ENCODE measurements at places on chromosomes 4 and X.
A peak's percentile ranks its signal among the peaks of the same experiment; 100 is the strongest.

DNA sequence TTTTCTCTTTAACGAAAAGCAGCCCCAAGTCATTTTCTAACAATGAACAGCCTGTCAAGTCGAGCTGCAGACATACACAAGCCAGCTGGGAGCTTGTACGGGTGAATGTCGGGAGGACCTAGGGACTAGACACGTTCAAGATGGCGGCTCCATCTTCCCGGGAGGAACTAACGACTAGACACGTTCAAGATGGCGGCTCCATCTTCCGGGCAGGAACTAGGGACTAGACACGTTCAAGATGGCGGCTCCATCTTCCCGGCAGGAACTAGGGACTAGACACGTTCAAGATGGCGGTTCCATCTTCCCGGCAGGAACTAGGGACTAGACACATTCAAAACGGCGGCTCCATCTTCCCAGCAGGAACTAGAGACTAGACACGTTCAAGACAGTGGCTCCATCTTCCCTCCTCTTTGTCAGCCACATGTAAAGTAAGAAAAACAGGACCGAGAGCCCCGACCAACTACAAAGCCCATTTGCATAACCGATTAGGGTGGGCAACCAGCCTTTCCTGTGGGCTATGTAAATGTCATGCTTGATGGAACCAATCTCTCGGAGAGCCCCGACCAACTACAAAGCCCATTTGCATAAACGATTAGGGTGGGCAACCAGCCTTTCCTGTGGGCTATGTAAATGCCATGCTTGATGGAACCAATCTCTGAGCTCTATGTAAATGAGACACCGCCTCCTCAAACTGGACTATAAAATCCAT, 175.5 kb downstream of the DHRSX start:
- DNase-seq: peak; percentile 70

GRCh38 chr4:35163168-35163567, 1081.1 kb downstream of the ARAP2 start:
- no peak for DNase-seq

- DNase-seq: no peak
Measured at GRCh38 chr4:101787701-101788316, 2.7 kb upstream of the BANK1 start.

- DNase-seq: peak; percentile 24
Measured at GRCh38 chrX:154074199-154074598, 23.3 kb downstream of the MECP2 start.

- DNase-seq: no peak
Measured at GRCh38 chr4:165873298-165874071, 448 bp downstream of the TLL1 start.

DNA sequence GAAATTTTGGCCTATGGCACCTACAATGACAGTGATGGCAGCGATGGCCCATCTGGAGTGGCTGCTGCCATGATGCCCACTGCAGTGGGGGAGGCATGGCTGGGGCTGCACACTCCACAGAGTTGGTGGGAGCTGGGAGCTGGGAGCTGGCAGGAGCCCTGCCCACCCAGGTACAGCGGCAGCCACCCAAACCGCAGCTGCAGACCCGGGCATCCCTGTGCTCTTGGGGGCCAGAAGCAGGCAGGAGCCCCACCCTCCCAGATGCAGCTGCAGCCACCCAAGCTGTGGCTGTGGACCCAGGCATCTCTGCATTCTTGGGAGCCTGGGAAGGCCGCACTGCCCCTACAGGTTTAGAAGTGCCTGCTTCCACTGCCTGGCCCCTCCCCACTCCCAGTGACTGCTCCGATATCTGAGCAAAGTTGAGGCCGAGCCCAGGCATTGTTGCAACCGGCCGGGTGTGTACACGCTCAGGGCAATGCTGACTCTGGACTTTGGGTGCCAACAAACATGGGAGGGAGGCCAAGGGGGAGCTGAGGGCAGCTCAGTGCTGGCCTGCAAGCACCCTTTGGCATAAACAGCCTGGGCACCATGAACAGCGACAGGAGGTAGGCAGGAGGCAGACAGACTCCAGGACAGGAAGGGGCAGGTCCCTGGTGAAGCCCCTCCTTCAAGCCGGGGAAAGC, 82.8 kb downstream of the PPP4R3C start:
- no peak for DNase-seq

GRCh38 chr4:124684301-124684700, 28.2 kb downstream of the ANKRD50 start:
- no peak for DNase-seq

DNA sequence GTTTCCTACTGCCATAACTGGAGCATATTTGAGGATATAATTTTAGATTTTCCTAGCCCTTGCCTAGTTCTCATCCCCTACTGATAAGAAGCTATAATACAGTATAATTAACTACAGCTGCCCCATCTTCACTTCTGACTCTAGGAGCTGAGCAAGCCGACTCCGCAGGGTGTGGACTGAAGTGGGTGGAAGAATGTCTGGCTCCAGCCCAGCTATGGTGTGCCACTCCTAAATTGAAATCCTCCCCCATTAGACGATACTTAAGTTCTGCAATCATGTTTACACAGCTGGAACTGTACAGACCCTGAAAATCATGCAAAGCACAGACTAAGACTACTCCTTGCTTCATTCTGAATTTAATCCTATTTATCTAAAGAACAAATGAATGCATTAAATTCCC, 93.1 kb downstream of the PCDH19 start:
- DNase-seq: no peak

- DNase-seq: no peak
Measured at GRCh38 chr4:7647600-7648543, 213.1 kb upstream of the PSAPL1 start.

- DNase-seq: no peak
Measured at GRCh38 chr4:7238300-7238960, 46.1 kb downstream of the SORCS2 start.

DNA sequence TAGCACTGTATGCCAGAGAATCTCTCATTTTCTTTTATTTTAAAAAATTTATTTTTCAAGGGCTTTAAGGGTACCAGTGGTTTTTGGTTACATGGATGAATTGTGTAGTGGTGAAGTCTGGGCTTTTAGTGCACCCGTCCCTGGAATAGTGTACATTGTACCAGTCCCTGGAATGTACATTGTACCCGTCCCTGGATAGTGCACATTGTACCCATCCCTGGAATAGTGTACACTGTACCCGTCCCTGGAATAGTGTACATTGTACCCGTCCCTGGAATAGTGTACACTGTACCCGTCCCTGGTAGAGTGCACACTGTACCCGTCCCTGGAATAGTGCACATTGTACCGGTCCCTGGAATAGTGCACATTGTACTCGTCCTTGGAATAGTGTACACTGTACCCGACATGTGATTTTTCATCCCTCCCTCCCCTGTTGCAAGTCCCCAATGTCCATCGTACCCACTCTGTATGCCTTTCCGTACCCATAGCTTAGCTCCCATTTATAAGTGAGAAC, 56.1 kb upstream of the HELT start:
- DNase-seq: no peak

GRCh38 chr4:148447681-148448080, 5.5 kb upstream of the NR3C2 start:
- no peak for DNase-seq

DNA sequence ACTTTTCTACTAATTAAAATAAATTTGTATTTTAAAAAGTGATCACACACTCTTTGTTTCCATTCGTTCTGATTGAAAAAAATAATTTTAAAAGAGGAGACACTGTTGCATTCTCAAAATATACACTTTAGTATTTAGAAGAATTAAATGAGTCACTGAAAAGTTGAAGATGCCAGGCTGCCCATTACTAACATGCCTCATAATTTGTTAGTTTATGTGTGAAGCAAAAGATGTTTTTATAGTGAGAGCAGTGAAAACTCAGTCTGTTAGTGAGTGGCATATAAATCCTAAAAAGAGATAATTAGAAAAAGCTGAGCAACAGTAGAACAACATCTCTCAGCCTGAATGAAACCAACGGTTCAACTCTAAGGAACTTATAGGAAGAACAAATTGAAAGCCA, 143.4 kb downstream of the CDS1 start:
- peak; percentile 23 for DNase-seq

- peak; percentile 75 for DNase-seq
Measured at GRCh38 chr4:112817933-112818593, 181.1 kb downstream of the LARP7 start.

- no peak for DNase-seq
Measured at GRCh38 chr4:152540293-152540674, 4.4 kb upstream of the FBXW7 start.

DNA sequence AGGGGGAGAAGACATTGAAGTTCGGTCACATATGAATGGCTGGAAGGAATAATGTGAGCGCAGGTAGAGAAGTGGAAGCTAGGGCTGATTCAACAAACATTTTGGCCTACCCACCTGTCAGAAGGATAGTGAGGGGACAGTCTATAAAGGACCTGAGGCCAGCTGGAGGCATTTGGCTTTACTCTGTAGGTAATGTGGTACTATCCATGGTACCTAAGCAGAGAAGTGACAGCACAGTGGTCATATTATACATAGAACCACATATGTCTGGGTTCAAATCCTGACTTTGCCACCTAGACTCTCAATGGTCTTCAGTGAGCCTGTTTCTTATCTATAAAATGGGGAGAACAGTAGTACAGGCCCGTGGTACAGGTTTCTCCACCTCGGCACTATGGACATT, 257.1 kb downstream of the EVC2 start:
- no peak for DNase-seq

GRCh38 chr4:96833831-96834230, 993.9 kb downstream of the PDHA2 start:
- no peak for DNase-seq

DNA sequence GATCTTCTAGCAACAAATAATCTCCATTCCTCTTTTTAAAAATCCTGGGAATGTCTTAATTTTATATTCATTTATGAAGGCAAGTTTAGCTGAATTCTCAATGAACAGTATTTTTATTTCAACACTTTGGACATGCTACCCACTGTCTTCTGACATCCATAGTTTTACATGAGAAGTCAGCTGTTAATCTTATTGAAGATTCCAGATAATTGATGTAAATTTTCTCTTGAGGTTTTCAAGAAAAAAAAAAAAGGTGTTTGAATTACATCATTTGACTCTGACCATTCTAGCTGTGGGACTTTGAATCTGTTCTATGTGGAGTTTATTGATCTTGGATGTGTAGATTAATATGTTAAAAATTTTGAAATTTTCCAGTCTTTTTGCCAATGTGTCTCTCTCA, 28.0 kb downstream of the PDHA2 start:
- DNase-seq: no peak

DNA sequence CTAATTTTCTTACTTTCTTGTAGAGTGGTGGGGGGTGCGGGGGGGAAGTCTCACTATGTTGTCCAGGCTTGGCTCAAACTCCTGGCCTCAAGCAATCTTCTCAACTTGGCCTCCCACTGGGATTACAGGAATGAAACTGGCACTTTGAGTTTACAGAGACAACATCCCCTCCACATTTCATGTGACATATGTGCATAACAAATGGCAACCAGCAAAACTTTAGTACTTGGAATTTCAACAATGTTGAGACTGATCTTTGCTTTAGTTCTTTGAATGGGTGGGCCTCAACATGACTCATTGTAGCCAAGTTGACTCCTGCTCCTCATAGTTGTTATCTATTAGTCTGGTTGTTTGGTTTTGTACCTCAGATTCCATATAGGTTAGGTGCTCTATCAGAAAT, 11.4 kb upstream of the FMR1 start:
- DNase-seq: no peak

GRCh38 chrX:71212536-71212935, 10.5 kb upstream of the GJB1 start:
- DNase-seq: no peak

GRCh38 chr4:133719098-133719497, 482.5 kb downstream of the PABPC4L start:
- no peak for DNase-seq

- no peak for DNase-seq
Measured at GRCh38 chr4:114677346-114677979, 78.9 kb downstream of the UGT8 start.

DNA sequence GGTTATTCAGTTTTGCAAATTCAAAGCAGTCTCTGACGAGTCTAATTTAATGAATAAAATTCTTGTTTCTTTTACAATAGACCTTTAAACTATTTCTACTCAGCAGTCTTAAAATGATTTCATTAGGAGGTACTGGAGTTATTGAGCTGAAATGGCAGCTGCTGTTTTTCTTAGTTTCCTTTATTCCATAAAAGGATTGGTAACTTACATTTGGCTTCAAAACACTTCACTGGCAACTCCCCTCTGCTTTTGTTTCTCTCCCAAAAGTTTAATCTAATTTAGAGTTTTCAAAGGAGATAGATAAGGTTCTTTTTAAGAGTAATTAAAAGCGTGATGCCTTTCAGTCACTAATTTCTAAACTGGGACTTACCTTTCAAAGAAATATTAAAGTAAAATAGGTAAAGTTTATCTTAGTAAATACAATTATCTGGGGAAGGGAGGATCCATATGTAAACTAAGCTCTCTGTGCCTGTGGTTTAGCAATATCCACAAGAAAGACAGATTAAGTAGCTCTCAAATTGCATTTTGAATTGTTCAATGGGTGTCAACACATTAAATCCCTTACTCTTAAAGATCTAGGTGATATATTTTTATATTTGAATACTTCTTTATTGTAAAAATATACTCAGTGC, 17.1 kb upstream of the PCDH10 start:
- DNase-seq: no peak

DNA sequence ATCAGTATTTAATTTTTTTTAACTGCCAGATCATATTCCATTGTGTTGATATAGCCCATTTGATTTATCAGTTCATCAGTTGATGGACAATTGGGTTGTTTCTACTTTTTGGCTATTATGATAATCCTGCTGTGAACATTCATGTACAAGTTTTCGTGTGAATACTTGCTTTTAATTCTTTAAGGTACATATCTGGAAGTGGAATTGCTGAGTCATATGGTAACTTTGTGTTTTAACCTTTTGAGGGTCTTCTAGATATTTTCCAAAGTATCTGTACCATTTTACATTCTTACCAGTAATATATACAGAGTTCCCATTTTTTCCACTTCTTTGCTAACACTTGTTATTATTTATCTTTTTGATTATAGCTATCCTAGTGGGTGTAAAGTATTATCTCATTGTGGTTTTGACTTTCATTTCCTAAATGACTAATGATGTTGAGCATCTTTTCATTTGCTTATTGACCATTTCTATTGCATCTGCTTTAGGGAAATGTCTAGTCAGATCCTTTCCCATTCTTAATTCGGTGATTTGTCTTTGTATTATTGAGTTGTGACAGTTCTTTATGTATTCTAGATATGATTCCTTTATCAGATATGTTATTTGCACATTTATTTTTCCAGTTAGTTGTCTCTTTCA, 75.2 kb upstream of the NUDT6 start:
- no peak for DNase-seq

GRCh38 chrX:17580539-17581152, 156.6 kb upstream of the SCML1 start:
- peak; percentile 49 for DNase-seq

DNA sequence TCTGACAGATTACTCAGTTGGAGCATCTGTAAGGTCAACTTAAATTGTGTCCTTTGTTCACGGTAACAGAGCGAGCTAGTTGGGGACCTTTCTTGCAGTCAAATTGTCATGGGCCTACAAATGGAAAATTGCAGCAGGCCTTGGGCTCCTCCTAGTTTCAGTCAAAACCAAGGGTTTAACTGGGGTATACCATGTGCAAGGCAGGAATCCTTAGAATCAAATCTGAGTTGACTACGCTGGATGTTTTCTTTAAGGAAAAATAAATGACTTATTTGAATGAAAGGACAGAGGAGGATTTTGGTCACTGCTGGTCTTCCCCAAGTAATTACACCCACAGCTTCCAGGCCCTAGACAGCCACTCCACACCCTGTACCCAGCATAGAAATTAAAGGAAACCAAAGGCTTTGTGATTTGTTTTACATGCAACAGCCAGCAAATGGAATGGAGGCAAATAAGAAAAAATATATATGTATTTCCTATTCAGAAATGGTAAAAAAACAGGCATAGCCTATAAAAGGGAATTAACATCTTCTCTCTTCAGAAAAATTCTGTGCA, 307.1 kb downstream of the LDB2 start:
- no peak for DNase-seq

Data from AG09309 (cell line).